Activated CD8-positive, alpha-beta memory T cell treated with anti-CD3 and anti-CD28 coated beads for 1 hour (primary cell): ENCODE measurements at places on chromosomes 7 and 10.

GRCh38 chr7:97145068-97145467 lies 27.6 kb downstream of the SDHAF3 start:
- DNase-seq, result no peak

DNA sequence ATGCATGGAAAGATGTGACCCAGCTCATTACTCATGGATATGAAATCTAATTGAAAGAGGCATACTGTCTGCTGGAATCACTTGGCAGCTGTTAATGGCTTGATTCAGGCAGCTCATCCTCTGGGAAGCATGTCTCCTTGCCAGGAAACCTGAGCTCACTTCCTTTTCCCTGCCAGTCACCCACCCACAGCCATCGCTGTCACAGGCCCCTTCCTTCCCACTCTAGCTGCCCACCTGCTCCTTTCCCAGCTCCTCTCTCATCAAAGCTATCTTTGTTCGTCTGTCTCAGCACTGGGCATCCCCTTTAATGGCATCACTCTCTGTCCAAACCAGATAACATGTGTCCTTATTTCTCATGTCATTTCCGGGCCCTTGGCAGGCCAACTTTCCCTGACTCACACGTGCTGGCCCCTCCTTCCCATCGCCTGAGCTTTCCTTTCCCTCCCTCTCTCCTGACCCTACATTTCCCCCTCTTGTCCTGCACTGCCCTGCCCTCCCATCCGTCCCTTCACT lies 721.9 kb downstream of the TNS3 start:
- no peak for DNase-seq

DNA sequence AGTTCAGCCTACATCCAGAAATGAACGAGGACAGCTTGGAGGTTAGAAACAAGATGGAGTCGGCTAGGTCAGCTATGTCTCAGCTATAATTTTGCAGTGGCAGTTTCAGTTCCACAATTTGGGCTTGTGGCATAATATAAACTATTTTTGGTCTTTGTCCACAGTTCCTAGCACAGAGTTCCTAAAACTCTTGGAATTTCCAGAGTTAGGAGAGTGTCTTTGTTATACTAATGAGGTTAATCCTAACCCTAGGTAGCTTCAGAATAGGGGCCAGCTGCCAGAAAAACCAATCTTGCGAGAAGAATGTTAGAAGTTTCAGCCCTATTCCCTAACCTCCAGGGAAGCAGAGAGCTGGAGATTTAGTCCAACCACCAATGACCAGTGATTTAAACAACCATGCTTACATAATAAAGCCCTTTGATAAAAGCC lies 131.9 kb downstream of the AKR1D1 start:
- DNase-seq, result no peak

- no peak for DNase-seq
Observed at GRCh38 chr7:85719981-85720953, 533.4 kb upstream of the SEMA3D start.

DNA sequence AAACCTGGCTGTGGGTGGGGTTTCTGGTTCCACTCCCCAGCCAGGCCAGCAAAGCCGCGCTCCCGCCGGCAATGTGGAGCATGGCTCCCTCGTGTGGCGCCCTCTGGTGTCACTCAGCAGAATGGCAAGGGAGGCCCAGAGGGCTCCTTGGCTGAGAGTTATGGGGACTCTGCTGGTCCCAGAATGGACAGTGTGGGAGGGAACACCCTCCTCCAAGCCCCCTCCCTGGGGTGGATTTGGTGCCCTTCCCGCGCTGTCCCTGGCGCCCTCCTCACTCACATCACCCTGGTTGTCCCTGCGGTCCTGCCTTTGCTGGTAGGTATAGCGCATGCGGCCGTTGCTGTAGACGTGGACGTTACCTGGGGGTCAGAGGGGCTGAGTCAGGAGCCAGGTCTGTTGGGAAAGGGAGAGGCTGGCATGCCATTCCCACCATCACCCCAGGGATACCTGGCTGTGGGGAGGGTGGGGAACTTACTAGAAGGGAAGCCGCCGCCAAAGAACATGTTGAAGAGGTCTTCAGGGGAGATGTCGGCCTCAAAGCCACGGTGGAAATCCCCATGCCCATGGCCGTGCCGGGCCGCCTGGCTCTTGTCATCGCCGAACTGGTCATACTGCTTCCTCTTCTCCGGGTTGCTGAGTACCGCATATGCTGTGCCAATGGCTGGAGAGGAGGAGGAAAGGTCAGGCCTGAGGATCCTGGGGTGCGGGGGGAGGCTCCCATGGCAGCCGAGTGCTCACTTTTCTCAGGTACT lies 14.0 kb downstream of the DNAJB12 start:
- peak; percentile 56 for DNase-seq

- DNase-seq, result no peak
Observed at GRCh38 chr7:142851919-142852318, 3.0 kb upstream of the EPHB6 start.

DNA sequence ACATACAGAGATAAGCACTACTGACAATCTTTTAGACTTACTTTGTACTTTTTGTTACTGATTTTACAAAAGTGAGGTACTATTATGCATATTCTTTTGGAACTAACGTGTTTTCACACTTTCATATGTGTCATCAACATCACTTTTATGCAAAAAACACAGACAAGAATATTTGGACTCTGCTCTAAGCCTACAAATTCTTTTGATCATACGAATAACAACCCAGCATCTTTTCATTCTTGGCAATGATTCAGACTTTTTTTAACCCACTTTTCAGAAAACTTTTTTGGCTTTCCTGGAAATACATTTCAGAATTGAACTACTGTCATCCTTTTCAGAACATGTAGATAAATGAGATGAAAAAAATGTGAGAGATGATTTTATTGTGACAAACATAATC lies 30.2 kb downstream of the USP6NL start:
- no peak for DNase-seq

DNA sequence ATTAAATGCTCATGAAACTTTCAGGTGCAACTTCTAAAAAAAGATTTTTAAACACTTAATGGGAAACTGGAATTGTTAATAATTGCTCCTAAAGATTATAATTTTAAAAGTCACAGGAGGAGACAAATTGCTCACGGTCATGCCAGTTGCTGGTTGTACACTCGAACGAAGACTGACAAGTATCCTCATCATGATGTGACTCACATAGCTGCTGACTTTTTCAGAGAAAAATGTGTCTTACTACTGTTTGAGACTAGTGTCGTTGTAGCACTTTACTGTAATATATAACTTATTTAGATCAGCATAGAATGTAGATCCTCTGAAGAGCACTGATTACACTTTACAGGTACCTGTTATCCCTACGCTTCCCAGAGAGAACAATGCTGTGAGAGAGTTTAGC lies 79.3 kb downstream of the ITGB8 start:
- DNase-seq, result no peak

- DNase-seq, result no peak
Observed at GRCh38 chr7:135270577-135271254, 37.1 kb downstream of the STRA8 start.

DNA sequence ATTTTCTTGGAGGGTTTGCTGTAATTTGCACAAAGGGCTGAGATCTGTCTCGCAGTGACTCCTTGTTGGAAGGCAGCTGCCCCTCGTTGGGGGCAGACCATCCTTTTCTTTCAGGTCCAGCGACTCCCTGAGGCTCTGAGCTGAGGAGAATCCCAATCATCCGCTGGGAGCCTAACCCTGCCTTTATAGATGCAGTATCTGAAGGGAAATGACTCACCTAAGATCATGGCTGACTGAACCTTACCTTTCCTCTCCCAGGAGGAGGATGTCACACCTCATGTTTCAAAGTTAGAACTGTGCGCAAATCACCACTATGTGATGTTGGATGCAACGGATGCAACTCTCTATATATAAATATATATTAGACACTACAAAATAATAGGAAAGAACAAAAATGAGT lies 36.4 kb upstream of the MXI1 start:
- DNase-seq, result no peak

GRCh38 chr10:133184591-133185244 lies 24.7 kb downstream of the KNDC1 start:
- DNase-seq, result no peak

DNA sequence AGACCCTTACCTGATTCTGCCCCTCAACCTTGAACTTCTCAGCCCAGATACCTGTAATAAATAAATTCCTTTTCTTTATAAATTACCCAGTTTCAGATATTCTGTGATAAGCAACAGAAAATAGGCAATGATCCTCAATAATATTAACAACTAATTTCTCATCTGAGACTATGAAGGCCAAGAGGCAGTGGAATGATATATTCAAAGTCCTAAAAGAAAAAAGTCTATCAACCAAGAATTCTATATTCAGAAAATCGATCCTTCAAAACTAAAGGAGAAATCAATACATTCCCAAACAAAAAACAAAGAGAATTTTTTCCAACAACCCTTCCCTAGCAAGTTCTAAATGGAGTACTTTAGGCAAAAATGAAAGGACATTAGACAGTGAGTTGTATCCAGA lies 279.6 kb downstream of the PTPRN2 start:
- no peak for DNase-seq

DNA sequence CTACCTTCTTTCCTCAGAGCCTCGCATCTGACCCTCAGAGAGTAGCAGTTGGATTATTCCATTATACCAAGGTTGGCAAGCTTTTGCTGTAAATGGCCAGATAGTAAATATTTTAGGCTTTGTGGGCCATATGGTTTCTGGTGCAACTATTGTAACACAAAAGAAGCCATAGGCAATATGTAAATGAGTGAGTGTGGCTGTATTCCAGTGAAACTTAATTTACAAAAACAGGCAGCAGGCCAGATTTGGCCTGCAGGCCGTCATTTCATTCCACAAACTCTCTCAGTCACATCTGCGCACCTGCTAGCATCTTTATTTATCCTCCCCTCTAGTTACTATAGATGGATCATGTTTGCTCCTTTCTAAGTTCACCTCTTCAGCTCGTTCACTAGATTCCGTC lies 6.7 kb downstream of the ZNF518A start:
- no peak for DNase-seq

DNA sequence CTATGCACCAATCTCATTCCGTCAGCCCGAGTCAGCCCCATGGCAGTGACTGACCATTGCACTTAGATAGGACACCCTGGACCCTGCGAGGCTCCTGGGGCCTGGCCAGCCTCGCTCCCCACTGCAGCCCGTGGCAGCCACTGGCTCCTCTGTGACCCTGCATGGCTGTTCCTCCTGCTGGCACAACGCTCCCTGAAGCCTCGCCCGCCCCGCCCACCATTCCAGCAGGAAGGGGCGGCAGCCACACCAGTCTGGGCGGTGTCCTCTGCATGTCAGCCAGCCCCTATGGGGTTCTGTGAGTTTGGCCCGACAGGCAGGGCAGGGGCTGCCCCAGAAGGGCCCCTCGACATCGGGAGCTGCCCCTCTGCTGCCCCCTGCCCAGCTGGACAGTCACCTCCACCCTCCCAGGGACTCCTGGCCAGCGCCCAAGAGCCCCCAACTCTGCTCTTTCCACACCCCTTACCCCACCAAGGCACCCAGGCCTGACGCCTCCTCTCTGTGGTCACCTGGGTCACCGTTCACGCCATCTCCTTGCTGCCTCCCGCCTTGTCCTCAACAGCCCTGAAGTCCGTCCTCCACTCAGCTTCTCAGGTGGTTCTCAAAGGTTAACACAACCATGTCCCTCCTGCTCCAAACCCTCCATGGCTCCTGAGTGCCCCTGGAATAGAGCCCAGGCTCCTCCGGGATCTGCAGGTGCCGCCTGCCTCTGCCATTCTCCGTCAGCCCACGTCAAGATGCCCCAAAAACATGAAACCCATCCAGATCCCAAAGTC lies 103.5 kb downstream of the MICALL2 start:
- DNase-seq, result no peak

GRCh38 chr10:89700923-89701241 lies 508 bp upstream of the KIF20B start:
- DNase-seq, result no peak
